ENCODE measurements at places on chromosomes 3 and 15.

GRCh38 chr15:62644889-62645742, 397.4 kb upstream of the TPM1 start:
- no peak for DNase-seq

DNA sequence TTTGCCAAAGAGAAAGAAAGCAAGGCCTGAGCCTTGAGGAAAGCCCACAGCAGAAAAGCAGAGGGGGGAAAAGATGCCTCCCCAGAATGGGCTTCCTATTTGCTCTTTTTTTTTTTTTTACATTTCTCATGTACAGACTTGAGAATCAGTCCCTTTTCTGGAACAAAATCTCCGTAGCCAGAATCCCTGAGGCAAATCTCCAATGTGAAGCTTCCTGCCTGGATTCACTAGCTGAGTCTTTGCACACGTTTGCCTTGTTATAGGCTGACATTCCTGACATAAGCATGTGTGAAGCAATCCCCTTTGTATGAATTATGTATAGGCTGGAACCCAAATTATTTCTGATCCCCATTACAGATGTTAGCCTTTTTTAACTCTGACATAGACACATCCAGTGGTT, 52.2 kb upstream of the ACTL6A start:
- DNase-seq, result no peak

GRCh38 chr3:59578129-59578528, 528.3 kb upstream of the CFAP20DC start:
- DNase-seq, result no peak

- no peak for DNase-seq
Measured at GRCh38 chr15:58587486-58587885, 155.7 kb downstream of the LIPC start.

- DNase-seq, result no peak
Measured at GRCh38 chr15:94029495-94029894, 201.9 kb upstream of the MCTP2 start.

DNA sequence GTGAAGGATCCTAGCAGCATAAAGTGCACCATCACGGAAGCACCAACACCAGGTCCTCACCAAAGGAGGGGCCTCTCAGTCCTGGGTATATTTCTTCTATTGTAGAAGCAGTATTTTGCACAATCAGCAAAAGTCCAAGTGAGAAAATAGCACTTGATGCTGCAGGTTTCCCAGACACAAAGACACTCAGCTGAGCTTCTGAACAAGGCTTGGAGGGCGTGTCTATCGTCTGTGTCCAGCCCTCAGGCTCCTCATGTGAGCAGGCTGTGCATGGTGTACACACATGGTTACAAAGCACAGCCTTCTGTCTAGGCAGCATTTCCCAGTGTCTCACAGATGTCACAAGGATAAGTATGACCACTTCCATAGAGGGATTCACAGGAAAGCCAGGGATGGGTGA, 98.3 kb upstream of the SPATA12 start:
- DNase-seq, result no peak

GRCh38 chr3:45572755-45573154, 21.8 kb upstream of the LIMD1 start:
- DNase-seq, result no peak

- DNase-seq, result no peak
Measured at GRCh38 chr3:85678713-85679112, 719.9 kb downstream of the CADM2 start.

GRCh38 chr3:25820366-25820765, 30.5 kb downstream of the OXSM start:
- no peak for DNase-seq

- no peak for DNase-seq
Measured at GRCh38 chr3:72976281-72976741, 20.3 kb upstream of the PPP4R2 start.

GRCh38 chr3:16484216-16484615, 29.3 kb downstream of the RFTN1 start:
- DNase-seq, result no peak

DNA sequence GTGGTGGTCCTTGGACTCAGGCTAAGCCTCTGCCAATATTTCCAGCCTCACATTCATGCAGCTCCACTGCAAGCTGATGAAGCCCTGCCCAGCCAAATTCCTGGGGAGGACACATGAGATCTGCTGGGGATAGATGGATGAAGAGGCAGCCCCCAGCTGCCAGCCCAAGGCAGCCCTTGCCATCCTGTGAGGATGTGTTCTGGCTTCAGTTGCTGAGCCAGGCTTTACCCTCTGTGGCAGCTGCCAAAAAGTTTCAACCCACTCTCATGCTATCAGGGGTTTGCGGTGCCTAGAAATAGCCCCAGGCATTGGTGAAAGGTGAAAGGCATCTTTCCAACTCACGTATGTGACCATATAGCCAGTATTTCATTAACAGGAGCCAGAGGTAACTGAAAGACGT, 37.6 kb downstream of the C2CD4A start:
- DNase-seq, result no peak

GRCh38 chr15:76303909-76304308, 7.4 kb downstream of the ETFA start:
- no peak for DNase-seq

DNA sequence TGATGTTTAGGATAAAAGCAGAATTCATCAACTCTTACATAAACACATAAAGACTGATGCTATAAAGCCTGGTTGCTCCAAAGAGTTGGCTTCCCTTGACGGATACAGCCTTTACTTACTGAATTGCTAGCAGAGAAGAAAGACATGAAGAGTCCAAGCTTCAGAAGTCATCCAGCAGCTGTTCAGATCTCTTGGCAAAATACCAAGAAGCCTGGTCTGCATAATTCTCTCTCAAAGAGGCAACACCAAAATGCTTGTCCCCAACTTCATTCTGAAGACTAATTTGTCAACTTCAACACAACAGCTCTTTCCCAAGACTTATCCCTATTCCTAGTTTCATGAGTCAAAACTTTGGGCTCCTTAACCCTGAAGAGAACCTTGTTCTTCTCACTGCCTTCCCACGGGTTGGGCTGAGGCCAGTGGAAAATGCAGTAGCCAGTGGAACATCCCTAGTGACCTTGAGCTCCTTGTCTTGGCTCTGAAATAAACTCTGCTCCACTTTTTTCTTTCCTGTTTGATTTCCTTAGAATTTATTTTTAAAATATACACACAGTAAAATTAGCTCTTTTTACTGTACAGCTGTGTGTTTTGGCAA, 119.2 kb upstream of the THBS1 start:
- no peak for DNase-seq

GRCh38 chr3:72969766-72970165, 26.8 kb upstream of the PPP4R2 start:
- no peak for DNase-seq

GRCh38 chr15:27742751-27743477, 356.2 kb downstream of the OCA2 start:
- no peak for DNase-seq

GRCh38 chr15:29289173-29289572, 19.6 kb upstream of the NSMCE3 start:
- no peak for DNase-seq

GRCh38 chr3:105349684-105350387, 16.9 kb upstream of the ALCAM start:
- no peak for DNase-seq

DNA sequence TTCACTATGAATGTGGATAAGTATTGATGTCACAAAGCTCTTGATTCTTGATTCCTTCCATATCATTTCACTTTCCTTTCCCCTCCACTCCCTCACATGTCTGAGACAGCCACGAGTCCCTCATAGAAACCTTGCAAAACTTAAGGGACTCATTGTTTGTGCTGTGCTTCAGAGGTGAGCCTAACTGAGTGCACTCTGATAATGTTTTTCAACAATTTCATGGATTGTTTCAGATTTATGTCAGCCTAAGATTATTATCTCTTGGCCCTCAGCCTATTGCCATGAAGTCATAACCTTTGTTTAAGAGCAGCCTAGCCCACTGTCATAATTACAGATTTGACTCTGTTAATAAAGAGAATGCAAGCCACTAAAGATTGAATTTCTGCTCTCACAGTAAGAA, 363.6 kb downstream of the MECOM start:
- DNase-seq, result no peak

DNA sequence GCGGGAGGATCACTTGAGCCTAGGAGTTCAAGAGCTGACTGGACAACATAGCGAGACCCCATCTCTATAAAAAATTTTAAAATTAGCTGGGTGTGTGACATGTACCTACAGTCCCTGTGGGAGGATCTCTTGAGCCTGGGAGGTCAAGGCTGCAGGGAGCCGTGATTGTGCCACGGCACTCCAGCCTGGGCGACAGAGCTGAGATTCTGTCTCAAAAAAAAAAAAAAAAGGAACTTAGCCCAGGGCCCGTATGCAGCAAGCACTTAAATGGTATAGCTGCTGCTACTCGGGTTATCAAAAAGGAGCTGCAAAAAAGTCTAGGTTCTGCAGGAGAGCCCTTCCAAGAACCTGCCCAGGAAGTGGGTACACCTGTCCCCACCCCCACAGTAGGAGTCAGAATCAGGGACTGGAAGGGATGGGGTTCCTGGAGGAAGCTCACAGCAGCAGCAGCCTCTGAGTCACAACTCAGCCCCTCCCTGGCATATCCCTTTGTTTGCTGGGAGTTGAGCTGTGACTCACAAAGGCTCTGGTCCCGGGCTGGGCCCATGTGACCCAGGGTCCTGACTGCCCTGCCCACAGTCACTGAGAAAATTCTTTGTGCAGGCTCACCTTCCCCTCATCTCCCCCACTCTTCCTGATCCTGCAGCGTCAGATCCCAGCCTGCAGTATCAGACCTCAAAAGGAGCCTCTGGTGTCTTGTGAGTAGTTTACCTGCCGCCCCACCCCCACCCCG, at the start of gene SPATA12:
TSS of gene SPATA12 (plus strand) at position 576 of the 733 bp plus-strand sequence. CDS start 13,031 bp downstream, outside the sequence.
- no peak for DNase-seq
